AG08395 (cell line): ENCODE measurements at places on chromosomes 7 and 10.
A peak's percentile ranks its signal among the peaks of the same experiment; 100 is the strongest.

- DNase-seq: peak; percentile 70
Observed at GRCh38 chr10:94279835-94280709, 82.7 kb downstream of the NOC3L start.

DNA sequence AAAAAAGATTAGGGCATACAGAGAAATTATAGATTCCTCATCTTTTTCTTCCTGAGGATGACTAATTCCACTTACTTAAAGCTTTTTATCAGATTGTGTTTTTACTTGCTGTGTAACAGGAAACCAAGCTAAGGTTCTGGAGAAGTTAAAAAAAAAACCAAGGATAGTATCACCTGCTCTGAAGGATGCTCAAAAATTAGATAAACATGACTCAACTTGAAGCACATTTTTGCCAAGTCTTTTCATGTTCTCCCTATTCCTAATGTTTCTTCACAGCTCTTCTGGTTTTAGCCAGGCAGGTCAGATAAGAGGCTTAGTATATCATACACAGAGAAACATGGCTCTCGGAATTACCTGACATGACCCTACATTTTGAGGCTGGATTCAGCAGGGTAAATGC, 90.3 kb downstream of the CPEB3 start:
- no peak for DNase-seq

DNA sequence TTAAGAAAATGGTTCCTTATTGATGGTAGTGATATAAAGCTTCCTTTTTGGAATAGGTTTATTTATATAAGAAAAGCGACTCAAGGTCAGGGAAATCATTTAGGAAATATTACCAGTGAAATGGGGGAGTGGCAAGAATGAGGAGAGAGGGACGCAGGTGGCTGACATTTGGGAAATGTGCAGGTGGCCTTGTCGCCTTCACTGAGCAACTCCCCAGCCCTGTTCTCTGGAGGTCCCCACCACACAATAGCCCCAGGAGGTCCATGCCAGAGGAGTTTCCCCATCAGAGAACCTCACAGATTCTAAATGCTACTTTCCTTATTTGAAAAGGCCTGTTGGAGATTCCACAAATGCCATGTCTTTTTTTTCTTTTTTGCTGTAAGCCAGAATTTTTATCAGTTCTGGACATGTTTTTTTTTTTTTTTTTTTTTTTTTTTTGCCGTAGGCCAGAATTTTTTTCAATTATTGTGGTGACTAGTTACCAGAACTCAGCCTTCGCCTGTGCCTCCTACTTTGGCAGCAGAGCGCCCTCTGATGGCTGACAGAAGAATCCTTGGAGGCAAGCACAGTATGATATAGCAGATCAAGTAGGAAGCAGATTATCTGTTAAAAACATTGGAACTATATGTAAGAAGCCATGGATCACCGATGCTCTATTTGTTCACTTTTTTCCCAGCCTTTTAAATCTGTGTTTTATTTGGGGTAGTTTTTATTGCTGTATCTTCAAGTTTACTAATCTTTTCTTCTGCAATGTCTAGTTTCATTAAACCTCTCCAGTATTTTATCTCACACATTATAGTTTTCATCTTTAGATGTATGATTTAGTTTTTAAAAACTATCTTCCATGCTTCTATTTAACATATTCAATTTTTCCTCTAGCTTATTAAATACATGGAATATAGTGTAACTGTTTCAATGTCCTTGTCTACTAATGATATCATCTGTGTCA, 18.6 kb downstream of the OPALIN start:
- DNase-seq: peak; percentile 48

DNA sequence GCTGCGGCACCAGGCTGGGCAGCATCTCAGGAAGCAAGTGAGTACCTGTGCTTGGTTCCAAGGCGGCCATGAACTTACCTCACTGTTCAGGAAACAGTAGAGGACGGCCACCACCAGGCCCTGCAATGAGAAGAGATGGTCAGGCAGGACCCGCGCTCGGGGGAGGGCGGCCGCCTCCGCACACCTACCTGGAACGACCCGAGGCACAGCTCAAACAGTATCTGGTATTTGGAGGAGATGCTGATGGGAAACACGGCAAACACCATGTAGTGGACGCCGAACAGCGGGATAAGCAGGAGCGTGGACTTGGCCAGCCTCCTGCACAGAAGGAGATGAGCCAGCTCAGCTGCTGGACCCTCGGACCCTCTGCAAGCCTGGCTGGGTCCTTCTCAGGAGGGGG, 112.9 kb downstream of the VIPR2 start:
- no peak for DNase-seq

DNA sequence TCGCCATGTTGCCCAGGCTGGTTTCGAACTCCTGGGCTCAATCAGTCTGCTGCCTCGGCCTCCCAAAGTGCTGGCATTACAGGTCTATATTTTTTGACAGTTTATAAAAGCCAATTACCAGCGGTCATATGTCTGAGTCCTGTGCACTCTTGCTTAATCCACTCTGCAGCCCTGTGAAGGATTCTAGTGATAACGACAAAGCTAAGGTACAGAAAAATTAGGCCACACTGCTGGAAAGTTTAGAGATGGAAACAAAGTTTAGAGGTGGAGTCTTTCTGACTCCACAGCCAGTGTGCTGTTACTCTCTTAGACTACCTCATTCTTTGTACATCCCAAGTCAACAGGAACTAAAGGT, 707 bp downstream of the PTER start:
- DNase-seq: no peak

DNA sequence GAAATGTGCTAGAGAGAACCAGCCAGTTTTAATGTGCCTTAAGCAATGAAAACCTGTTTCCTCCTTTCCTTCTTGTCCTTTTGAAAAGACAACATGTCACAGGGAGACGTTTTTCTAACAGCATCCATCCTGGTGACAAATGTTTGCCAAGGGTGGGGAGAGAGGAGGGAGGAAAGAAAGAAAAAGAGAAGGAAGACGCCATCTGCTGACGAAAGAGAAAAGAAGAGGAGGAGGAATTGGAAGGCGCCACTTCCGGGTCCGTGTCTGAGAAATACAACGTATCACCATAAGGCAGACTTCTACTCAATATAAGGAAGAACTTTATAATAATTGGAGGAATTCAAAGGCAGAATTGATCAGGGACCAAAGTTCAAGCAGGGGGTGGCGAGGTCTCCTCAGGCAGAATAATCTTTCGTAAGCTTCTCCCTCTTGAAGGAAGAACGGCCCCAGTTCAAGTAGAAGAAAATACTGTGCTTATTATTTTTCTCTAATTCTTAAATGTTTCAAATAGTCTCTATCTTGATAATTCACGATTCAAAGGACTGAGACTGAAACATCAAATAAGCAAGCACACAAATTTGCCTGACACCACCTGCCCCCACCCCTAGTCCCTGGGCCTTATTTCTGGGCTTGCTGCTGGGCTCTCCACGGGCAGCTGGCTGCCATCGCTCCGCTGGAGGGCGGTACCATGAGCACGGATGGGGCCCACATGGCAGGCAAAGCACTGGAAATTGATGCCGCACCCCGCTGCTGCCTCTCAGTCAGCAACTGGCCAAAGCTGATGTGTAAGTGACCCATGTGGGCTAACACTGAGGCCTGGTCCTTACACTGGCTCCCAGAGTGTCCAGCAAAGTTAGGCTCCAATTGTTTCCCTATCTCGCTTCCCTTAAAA, 273.7 kb upstream of the KLF14 start:
- DNase-seq: peak; percentile 53

GRCh38 chr7:51141451-51142003, 175.1 kb downstream of the COBL start:
- peak; percentile 61 for DNase-seq

DNA sequence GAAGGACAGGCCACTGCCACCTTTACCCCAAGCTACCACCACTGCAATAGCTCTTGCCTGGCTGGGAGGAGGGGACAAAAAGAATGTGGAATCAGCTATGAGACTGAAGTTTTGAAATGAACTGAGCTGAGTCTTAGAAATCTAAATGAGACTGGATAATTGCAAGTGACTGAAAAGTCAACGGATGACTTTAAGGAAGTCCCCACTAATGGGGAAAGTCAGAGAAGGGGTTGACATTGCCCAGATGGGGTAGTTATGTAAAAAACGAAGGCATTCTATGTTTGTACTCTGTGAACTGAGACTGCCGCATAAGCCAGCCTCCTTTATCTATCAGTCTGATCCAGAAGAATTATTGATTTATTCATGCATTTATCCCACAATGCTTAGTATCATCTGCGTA, 67.2 kb downstream of the RBM20 start:
- no peak for DNase-seq

DNA sequence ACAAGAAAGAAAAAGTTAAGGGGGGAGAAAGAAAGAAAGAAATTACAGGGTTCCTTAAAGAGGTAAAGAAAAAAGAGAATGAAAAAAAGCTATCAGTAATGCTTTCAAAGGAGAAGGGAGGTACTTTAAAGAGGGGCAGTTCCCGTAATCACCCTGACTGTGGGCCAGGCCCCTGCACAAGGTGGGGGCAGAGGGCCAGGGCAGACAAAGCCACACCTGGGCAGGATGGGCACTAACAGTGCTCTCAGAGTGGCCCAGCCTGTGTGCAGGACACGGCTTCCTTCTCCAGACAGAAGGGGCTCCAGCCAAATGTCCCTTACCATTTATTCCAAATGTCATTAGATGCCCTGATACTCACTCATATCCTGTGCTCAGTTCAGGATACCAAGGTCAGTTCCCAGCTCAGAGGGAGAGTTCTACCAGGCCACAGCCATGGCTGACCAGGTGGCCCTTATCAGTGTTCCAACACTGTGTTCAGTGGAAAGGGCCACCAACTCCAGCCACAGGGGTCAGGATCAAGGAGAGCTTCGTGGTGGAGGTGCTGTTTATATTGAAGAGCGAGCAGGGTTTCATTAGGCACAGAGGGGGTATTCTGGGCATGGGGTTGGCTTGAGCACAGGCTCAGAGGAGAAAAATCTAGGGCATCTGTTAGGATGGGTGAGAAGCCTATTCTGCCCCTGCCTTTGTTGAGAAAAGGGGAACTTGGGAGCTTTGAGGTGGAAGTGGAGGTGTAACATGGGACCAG, 29.9 kb downstream of the DPCD start:
- no peak for DNase-seq

- no peak for DNase-seq
Observed at GRCh38 chr10:7261351-7261750, 149.5 kb downstream of the SFMBT2 start.

- no peak for DNase-seq
Observed at GRCh38 chr10:95300022-95300539, 9.3 kb upstream of the PDLIM1 start.

DNA sequence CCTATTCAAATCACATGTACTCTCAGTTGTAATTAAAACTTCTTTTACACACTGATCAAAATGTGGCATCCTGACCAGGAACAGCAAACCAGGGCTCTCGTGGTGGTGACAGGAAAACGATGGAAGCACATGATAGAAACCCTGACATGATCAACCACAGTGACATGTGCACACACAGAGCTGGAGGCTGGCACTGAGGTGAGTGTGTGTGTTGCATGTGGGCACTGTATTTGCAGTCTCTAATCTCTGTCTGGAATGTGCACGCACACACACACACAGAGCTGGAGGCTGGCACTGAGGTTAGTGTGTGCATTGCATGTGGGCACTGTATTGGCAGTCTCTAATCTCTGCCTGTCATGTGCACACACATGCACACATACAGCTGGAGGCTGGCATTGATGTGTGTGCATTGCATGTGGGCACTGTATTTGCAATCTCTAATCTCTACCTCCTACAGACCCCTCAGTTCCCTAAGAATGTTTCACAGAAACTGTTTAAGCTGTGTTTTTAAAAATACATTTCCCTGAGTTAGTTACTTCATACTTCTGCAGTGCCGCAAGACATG, 406.9 kb downstream of the SFMBT2 start:
- no peak for DNase-seq

- no peak for DNase-seq
Observed at GRCh38 chr10:75127471-75127870, 16.0 kb downstream of the SAMD8 start.

GRCh38 chr10:48707472-48707871, 22.8 kb downstream of the WDFY4 start:
- DNase-seq: no peak

GRCh38 chr10:70726909-70727495, 54.7 kb downstream of the ADAMTS14 start:
- DNase-seq: no peak

DNA sequence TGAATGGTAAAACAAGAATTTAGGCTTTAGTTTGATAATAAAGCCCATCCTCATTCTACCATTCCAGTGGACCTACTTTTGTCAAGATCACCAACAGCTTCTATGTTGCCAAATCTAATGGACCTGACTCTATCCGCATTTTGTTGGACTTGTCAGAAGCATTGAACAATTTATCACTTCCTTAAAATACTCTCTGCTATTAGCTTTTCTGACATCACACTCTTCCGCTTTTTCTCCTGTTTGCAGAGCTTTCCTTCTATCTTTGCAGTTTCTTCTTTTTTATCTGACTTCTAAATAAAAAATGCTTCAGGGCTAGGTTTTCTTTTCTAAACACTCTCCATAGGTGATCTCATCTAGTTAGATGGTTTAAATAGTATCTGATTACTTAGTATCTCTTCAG, 42.7 kb upstream of the SMIM30 start:
- no peak for DNase-seq

DNA sequence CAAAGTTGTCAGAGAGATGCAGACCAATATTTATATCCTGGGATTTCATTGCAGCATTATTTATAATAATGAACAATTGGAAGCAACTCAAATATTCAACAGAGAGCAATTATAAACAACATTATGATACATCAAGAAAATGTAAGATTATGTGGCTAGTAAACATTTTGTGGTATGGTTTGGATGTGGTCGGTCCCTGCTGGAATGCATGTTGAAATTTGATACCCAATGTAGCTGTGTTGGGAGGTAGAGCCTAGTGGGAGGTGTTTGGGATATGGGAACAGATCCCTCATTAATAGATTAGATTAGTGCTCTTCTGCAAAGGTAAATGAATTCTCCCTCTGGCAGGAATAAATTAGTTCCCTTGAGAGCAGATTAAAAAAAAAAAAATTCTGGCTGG, 350.9 kb downstream of the ANKRD30A start:
- no peak for DNase-seq

- no peak for DNase-seq
Observed at GRCh38 chr7:33754933-33755928, 150.1 kb upstream of the BMPER start.

DNA sequence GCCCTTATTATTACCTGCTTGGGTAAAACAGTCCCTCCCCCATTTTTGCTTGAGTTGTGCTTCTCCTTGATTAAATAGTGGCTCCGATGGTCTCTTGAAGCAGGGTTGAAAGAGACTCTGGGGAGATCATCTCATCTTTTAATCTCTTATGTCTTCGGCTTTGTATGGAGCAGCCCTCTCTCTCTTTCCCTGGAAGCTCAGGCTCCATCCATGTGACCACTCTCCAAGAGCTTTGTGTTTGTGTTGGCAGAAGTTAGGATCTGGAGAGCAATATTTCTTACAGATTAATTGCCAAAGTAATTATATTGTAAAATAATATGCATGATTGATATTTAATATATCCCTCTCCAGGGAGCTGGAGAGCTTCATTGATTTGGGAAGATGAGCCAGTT, 76.9 kb downstream of the LRRC4 start:
- no peak for DNase-seq
